ENCODE measurements at places on chromosomes 2 and 18.

- DNase-seq: no peak
Observed at GRCh38 chr2:136863874-136864273, 98.5 kb downstream of the THSD7B start.

DNA sequence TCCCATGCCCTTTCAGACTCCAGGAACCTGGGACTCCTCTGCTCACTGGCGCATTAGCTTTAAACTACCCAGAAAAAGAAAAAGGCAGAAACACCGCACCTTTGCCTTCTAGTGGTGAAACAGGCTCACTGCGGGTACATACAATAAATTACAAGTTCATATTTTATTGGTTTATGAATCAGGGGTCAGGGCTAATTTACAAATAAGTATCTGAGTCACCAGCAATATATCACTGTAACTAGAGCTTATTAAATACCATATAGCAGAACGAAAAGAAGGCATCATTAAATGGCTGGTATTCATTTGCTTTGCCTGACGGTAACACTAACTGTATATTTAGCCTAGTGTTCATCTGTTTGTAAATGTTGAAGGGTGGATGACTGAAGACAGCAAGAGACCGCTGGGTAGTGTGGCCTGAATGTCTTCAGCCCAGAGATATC is 26.9 kb upstream of the DTNB start:
- DNase-seq: peak; percentile 22

GRCh38 chr18:70072678-70073077 is 125.0 kb upstream of the CD226 start:
- DNase-seq: peak; percentile 70

DNA sequence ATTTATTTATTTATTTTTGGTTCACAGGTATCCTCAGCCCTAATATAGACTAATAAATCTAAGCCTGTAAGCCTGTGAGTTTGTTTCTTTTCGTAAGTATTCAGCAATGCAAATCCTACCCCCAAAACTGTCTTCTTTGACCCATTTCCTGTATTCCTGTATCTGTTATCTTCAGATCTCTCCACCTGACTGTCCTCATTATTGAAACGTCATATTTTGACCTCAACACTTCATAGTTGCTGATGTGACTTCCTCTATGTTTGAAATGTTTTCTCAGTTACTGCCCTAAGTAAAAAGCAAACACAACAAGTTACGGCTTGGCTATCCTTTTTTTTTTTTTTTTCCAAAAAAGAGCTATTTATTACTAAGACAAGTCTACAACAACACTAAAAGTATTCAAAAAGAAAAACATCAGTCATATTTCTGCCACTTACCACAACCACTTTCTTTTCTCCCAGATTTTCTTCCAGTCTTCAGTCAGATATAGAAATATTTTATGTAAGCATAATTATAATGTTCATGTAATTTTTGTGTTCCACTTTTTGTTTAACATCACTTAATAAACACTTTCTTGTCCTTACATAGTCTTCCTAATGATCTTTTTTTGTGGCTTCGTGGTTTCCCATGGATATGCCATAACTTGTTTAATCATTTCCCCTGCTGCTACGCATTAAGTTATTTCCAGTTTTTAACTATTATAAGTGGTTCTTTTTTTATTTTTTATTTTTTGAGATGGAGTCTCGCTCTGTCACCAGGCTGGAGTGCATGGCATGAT is 45.0 kb upstream of the EML4 start:
- no peak for DNase-seq

DNA sequence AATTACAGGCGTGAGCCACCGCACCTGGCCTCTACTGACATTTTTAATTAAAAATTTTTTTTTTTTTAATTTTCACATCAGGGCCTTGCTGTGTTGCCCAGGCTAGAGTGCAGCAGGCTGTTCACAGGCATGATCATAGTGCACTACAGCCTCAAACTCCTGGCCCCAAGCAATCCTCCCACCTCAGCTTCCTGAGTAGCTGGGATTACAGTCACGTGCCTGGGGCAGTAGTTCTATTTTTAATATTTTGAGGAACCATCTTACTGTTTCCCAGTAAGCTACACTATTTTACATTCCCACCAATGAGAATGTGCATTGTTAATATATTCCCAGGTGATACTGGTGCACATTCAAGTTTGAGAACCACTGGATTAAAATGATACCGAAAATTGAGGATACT is 92.7 kb downstream of the WDSUB1 start:
- no peak for DNase-seq

DNA sequence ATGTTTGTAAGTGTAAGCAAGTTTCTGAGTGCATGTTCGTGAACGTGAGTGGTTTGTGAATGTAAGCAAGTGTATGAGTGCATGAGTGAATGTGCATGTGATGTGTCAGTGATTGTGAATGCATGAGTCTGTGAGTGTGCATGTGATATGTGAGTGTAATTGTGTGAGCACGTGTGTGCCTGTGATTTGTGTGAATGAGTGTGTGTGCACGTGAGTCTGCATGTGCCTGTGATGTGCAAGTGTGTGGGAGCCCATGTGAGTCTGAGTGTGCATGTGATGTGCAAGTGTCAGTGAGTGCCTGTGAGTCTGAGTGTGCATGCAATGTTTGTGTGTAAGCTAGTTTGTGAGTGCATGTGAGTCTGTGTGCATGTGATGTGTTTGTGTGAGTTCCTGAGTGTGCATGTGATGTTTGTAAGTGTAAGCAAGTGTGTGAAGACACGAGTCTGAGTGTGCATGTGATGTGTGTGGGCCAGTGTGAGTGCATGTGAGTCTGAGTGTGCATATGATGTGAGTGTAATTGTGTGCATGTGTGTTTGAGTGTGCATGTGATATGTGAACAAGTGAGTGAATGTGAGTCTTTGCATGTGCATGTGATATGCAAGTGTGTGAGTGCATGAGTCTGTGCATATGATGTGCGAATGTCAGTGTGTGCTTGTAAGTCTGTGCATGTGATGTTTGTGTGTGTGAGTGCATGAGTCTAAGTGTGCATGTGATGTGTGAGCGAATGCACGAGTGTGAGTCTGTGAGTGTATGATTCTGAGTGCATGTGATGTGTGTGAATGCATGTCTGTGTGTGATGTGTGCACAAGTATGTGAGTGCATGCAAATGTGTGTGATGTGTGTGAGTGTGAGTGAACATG is 45.1 kb downstream of the COPS8 start:
- no peak for DNase-seq

DNA sequence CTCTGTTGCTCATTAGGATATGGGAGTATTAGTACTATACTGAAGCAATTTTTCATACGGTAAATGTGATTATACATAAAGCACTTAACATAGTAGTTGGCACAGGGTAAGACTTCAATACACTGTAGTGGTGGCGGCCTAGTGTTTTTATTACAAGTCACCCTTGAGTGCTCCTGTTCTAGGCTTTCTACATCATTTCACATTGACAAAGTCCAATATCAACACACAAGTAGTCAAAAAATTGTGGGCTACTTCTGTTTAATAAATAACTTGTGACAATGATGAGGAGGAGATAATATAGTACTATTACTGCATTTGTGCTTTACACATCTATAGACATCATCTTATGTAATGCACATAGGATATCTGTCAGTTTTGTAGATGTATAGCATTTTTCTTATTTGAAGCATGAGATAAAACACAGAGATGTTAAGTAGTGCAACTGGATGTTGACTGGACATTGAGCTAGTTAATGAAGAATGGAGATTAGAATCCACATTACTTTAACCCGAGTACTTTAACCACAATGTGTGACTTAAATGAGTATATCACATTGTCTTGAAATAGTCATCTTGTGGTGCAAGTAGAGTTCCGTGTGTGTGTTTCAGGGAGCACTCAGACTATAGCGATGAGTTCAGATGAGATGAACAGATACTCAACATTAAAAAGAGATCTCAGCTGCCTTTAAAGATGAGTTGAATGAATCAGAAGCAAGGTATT is 134.8 kb downstream of the ZNF385B start:
- no peak for DNase-seq

GRCh38 chr2:13584020-13584419 is 867.3 kb downstream of the TRIB2 start:
- no peak for DNase-seq

DNA sequence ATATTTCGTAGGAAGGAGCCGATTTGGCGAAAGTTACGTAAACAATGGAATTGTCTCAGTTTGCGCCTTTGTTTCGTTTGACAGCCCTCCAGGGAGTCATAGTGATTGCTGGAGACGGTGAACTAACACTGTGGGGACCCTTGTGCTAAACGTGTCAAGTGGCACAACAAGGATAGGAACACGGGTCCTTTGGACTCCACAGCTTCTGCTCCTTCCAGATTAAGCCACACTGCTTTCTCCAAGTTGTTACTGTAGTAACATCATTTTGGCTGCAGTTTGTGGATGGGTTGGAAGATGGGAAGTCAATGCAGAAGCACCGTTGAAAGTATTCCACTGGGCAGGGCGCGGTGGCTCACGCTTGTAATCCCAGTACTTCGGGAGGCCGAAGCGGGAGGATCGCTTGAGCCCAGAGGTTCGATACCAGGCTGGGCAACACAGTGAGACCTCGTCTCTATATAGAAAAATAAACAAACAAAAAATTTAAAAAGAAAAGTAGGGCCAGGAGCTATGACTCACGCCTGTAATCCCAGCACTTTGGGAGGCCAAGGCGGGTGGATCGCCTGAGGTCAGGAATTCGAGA is 636 bp upstream of the IMMT start:
- no peak for DNase-seq

DNA sequence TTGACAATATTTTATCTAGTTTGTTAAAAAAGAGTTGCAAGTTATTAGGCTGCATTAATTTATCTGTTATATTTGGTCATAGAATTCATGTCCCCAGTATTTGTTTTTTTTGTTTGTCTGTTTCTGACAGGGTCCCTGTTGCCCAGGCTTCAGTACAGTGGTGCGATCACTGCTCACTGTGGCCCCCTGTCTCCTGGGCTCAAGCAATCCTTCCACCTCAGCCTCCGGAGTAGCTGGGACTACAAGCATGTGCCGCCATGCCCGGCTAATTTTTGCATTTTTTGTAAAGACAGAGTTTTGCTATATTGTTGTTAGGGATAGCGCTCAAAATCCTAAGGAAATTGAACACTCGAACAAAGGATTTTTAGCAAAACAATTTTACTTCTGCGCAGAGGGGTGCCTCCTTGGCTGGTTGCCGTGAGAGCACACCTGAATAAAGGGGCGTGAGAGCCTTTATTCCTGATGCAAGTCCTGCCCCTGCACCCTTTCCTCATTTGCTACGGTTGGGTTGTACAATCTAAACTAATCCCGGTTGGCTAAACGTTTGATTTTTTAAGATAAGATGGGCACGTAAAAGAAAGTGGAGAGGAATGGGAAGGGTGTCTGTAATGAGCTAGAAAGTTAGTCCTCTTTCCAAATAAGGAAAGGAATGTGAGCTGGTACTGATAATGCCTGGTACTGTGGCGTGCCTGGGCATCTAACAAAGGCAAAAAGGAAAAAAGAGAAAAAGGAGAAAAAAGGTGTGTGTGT is 65.5 kb downstream of the COMMD1 start:
- no peak for DNase-seq

DNA sequence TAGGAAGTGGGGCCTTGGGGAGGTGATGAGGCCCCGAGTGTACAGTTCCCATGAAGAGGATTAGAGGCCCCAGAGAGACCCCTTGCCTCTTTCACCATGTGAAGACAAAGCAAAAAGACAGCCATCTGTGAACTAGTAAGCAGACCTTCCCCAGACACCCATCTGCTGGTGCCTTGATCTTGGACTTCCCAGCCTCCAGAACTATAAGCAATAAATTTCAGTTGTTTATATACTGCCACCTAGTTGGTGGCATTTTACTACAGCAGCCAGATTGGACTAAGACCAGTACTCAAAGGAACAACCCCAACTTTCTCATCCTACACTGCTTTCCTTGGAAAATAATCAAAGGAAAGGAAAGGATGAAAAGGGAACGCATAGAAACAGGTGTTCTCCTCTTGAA is 27.9 kb upstream of the CREG2 start:
- no peak for DNase-seq

DNA sequence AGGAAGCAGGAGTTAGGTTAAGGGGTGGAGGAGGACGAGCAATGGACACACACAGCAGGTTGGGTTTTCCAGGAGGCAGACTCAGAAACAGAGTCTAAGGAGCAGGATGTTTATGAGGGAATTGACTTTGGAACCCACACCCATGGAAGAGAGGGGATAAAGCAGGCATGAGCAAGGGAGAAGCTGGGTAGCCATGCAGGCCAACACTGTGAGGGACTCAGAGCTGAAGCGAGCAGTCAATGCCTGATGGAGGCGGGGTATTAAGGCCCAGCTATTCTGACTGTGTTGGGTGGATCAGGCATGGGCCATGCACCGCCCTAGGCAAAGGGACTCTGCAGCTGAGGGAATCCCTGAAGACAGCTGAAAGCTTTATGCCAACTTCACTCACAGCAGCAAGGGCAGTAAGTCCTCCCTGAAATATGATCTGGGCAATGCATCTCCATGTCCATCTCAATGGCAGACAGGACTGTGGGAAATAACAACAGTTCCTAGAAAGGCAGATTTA is 37.6 kb downstream of the TEX51 start:
- DNase-seq: no peak

DNA sequence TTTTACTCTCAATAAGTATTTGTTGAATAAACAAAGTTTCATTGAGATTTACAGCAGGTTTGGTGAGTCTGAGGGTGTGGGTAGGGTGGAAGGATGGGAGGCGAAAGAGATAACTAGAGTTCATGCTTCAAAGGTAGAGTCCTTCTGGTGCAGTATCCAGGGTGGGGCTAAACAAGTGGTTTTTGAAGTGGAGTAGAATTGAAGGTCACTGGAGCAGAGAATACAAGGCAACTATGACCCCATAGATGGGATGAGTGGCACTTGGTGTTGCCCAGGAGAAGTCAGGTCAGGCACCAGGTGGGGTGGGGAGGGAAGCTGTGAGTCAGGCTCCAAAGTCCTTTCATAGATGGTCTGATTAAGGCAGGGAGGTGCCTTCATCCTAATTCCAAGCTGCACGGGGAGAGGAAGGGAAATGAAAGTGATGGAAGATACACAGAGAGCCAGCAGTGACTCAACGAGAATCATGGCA is 6.6 kb upstream of the CAB39 start:
- no peak for DNase-seq

All from NCI-H1105 (cell line).